ENCODE measurements at places on chromosomes 16 and 17.
A peak's percentile ranks its signal among the peaks of the same experiment; 100 is the strongest.

DNA sequence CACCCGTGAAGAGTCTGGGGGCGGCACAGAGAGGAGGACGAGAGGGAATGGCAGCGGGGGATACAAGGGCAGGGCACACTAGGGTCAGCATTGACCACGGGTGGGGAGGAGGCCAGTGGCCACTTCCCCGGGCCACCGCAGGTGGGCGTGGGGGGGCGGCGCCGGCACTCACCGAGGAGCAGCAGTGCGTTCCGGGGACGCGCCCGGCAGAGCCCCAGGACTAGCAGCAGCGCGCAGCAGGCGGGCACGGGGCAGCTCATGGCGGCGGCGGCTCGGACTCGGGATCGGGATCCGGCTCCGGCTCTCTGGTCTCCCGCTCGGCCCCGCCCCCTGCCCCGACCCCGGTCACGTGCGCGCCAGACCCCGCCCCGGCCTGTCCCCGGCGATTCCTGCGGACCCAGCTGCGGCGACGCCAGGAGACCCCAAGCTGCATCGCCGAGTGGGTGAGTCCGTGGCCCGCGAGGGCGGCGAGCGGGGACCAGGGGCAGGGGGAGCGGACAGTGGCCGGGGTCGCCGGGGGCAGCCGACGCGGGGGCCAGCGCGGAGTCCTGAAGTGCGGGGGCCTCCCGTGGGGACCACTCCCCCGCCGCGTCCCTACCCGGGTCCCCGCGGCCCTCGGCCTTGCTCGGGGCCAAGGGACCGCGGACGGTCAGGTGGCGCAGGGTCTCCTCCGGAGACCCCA lies at the start of the genes SGSH and SLC26A11:
TSS of gene SGSH (minus strand) at position 280 of the 682 bp plus-strand sequence. CDS start at position 260, 20 bp downstream.
TSS of gene SLC26A11 (plus strand) at position 374 of the 682 bp plus-strand sequence. CDS start 1,134 bp downstream, outside the sequence.
- peak; percentile 70 for DNase-seq

DNA sequence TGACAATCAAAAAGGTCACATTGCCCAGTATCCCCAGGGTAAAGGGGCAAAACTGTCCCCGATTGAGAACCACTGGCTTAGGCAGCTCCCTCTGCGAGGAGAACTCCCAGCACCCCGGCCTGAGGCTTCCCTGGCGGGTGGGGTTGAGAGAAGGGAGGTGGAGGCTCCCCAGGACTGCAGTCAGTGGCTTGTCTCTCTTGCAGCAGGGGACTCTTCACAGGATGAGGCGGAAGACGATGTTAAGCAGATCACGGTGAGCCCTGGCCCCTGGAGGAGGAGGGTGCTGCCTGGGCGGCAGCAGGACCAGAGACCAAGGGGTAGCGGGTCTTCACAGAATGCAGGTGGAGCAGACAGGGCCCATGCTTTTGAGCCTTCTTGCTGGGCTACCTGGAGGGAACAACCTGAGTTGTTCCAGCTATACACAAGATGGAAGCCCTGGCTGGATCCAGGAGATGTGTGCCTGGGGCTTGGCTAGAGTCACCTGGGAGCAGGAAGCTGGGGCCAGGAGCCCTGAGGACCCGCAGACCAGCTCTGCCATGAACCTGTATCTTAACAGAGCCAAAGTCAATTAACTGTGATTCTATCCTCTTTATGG lies 16.8 kb downstream of the POLR3E start:
- no peak for DNase-seq

DNA sequence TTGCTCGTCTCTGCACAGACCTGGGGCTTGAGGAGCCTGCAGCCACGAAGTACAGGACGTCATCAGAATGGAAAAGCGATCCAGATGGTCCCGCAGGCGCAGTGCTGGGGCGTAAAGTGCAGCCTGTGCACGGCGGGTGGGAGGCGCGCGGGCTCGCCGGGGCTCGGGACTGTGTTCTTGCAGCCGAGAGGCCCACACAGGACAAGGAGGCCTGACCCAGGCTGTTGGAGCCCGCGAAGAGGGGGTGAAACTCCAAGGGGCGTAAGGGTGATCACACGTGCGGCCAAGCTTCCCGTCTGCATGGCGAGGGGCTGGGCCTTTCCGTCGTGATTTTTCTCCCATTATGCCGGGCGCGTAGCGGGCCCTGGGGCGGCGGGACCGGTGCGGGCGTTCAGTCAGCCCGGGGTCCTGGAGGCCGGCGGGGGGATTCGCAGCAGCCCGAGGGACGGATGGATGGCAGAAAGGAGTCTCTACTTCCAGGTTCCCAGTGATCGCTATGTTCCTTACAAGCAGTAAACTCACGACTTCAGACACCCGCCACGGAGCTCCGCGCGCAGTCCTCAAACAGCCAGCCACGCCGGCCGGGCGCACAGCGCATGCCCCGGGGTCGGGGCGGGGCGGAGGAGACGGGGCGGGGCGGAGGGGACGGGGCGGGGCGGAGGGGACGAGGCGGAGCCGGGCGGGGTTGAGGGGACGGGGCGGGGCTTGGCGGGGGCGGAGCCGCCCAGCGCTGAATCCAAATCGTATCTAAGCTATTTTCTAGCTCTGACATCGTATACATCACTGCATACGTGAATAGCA lies 141.0 kb upstream of the KCNJ18 start:
- peak; percentile 79 for DNase-seq

GRCh38 chr16:23064639-23065038 lies 84.6 kb downstream of the USP31 start:
- no peak for DNase-seq

- DNase-seq = peak; percentile 23
Measured at GRCh38 chr17:70137451-70138230, 31.7 kb upstream of the KCNJ2 start.

DNA sequence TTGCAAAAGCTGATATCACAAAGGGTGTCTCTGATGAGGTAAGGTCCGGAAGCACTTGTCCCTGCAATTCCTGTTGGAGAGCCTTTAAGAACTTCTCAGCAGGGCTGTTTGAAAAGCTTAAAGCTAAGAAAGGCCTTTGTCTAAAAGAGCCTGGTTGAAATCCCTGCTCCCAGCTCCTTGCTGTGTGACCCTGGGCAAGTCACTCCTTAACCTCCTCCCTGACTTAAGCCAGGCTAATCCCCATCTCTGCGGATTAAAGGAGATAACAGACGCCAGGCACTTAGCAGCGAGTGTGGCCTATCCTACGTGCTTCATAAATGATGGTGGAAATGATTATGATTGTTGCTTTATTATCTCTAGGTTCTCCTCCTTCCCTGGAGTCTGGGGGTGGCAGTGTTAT lies 368.0 kb upstream of the RBFOX1 start:
- no peak for DNase-seq

DNA sequence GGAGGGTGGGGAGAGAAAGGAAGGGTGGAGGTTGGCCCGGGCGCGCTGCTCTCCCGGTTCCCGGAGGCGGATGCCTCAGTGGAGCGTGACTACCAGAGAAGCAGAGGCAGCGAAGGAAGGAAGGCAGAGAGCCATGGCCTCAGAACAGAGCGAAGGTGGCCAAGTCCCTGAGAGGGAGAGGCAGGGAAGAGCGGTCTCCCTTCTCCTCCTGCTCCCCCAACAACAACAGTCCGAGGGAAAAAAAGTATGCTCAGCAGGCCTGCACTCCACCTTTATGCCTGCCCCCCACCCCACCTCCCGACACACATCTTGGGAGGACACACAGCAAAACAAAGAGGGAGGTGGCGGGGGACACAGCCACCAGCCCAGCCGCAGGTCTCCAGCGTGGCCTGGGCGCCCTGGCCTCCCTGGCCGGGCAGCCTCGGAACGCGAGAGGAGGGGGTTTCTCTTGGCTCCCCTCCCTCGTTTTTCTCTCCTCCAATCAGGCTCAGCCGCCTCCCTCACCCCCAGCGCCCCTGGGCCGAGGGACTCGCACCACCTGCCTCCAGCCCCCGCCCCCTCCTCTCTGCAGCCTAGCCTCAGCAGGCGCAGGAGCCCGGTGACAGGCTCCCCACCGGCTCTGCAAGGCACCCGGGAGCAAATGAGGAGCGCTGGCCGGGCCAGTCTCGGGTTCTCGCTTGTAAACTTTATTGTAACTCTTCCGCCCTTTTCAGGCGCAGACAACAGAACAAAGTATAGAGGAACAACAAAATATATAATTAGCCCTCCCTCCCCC lies 1.1 kb upstream of the HOXB7 start:
- DNase-seq = no peak

GRCh38 chr16:4663777-4664465 lies 29.4 kb upstream of the NUDT16L1 start:
- no peak for DNase-seq

GRCh38 chr16:88911136-88911945 lies 44.9 kb upstream of the PABPN1L start:
- no peak for DNase-seq

DNA sequence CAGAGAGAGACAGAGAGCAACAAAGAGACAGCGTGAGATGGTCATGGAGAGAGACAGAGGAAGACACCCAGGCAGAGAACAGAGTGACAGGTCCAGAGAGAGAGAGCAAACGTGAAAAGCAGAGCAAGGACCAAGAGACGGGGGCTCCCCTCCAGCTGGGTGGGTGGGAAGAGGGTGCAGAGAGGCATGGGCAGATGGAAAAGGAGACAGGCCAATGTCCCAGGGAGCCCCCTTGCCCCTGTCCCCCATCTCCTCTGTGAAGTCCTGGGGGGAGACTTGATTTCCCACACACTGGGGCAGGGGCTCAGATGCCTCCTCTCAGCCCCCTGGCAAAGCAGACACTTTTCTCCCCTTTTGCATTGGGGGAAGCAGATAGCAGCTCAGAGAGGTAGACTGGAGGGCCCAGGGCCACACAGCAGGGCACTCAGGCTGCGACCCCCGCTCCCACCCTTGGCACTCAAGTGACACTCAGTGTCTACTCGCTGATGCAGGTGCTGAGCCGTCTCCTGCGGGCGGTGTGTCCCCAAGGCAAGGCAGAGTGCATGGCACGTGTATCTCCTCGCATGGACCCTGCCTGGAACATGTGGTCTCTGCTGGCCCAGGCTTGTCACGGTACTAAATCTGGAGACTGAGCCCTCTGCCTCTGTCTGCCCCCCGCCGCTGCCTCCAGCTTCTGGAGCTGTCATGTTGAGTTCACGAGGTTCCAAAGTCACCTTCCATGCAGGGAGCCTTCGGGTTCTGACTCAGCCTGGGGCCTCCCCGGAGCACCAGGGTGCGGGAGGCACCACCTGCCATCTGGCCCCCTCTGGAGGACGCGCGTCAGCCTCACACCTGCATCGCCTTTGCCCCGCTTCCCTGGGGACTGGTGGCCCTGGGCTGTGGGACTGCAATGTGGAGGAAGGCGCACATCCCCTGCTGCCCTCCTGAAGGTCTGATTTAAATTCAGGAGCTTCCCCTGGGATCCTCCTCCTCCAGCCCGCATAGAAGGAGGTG lies 215.9 kb upstream of the GSE1 start:
- no peak for DNase-seq

GRCh38 chr16:52603015-52603414 lies 56.1 kb upstream of the TOX3 start:
- no peak for DNase-seq

DNA sequence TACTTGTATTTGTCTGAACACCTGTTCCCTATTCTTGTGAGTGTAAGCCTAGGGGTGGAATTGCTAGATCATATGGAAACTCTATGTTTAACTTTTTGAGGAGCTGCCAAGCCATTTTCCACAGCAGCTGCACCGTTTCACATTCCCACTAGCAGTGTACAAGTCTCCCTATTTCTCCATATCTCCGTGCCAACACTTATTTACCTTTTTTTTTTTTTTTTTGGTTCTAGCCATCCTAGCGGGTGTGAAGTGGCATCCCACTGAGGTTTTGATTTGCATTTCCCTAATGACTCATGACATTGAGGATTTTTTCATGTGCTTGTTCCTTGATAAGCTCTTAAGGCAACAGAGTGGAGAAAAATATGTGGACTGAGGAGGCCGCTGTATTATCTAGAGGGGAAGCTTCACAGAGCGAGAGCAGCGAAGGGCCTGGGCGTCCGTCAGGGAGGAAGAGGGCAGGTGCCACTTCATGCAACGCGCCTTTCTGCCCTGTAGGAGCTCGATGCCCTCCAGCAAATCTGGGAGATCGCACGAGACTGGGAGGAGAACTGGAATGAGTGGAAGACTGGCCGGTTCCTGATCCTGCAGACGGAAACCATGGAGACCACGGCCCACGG lies 50.0 kb downstream of the DNAH2 start:
- DNase-seq = no peak

Measured in activated naive CD8-positive, alpha-beta T cell treated with anti-CD3 and anti-CD28 coated beads for 36 hours (primary cell).